GM20000 (cell line): ENCODE measurements at places on chromosomes 2 and 18.

- DNase-seq: no peak
Measured at GRCh38 chr18:37741032-37741623, 175.5 kb upstream of the CELF4 start.

GRCh38 chr2:96318723-96319122 is 6.4 kb upstream of the ITPRIPL1 start:
- no peak for DNase-seq

GRCh38 chr2:191226196-191226595 is 19.0 kb upstream of the MYO1B start:
- DNase-seq: no peak

DNA sequence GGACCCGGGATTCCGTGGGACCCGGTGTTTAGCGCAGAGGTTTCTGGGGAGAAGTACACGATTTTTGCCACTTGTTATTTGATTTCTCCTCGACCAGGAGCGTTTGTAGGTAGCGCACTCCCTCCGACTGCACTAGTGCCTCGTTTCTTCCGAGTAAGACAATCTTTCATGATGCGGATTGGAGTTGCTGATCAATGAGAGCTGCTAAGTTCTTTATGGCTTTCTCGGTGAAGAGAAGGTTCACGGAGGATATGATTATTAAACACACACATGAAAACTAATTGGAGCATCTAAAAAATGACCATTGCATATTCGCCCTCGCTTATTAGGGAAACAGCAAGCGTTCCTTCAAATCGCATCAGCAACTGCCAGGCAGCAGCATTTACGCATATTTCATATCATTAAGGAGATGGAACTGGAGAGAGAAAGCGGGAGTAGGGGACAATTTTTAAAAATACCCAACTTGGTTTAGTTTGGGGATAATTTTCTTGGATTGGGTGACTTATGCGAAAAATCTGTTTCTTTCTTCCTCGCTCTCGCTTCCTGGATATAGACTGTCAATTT is 616 bp downstream of the EML6 start:
- DNase-seq: peak; percentile 45

GRCh38 chr2:108330979-108331378 is 42.3 kb downstream of the SULT1C2 start:
- no peak for DNase-seq

DNA sequence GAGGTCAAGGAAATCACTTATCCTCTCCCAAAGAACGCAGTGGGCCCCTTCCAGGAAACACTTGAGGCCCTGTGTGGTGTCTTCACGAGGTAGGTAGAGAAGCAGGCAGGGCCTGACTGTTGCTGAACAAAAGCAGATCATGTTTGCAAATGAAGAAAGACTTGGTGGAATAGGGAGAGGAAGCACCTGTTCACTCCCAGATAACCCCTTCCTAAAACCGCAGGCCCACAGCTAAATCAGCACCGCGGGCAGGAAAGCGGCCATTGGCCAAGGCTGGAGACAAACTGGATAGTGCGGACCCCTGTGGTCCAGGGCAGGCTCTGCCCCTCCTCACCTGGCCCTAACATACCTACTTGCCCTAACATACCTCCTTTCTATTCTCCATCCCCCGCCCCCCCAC is 64.9 kb upstream of the KLHL29 start:
- no peak for DNase-seq

DNA sequence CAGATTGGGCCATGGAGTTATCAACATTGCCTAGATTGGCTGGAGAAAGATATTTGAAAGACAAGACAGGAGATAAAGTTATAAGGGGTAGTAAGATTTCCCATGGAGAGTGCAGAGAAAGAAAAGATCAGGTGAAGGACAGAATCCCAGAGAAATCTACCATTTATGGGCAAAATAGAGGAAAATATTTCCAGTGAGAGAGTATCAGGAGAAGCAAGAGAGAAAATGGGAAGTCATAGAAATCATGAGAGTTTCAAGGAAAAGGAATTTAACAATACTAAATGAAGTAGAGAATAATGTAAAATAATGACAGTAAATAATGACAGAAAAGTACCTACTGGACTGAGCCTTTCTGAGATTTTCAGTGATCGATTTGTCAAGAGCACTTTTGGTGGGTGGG is 447.6 kb upstream of the CHST9 start:
- DNase-seq: no peak

DNA sequence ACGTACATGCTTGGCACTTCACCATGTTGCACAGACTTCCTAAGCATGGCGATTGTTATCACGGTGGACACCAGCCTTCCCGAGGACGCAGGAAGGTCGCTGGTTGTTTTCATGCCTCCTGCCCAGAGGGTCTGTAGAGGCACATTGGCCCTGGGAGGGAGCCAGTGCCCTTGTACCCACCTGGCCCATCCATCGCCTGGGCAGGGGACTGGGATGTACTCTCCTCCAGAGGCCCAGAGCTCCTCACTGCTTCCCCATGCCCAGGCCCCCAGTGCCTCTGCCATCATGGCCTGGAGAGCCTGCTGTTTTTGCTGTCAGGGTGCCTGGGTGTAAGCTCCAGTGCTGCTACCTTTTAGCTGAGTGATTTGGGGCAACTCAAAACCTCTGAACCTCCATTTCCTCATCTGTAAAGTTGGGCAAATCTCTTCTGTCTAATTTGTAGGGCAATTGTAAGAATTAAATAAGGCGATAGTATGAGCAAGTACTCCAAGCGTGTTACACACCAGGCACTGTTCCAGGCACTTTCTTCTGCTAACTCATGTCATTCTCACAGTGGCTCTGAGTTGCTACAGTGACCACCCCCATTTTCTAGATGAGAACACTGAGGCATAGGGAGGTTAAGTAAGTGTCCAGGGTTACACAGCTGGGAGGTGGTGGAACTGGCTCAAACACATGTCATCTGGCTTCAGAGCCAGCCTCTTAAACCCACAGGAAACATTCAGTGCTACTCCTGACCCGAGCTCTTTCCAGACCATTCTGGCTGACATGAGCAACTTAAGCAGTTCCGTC is 45.3 kb downstream of the GREB1 start:
- DNase-seq: no peak

GRCh38 chr18:10002280-10002679 is 88.5 kb downstream of the VAPA start:
- no peak for DNase-seq

GRCh38 chr18:59143441-59143840 is 3.8 kb downstream of the SEC11C start:
- peak; percentile 55 for DNase-seq

DNA sequence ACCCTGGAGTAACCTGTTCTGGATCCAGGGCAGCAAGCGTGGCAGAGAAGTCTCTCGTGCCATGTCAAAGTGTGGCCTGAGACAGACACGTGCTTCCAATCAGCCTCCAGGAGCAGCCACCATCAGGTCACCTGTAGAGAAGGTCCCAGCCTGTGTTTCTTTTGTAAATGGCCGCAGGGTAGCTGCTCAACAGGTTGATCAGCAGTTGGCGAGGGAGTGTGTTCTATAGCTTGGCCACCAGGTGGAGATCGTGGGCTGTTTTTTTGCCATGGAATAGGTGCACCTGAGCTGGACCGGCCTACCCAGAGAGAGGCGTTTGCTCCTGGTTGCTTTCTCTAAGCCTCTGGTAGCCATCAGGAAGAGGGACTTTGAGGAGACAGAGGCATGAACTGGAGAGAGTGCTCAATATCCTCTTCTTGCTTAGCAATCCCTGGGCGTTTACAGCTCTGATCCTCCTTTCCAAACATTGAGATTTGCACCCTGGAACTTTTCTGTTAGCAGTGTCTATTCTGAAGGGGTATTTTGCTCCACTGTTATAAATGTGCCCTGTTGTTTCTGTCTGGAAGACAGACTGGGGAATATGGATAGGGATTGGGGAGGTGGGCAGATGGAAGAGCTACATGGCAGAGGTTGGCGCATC is 34.2 kb upstream of the EN1 start:
- DNase-seq: peak; percentile 67

- DNase-seq: no peak
Measured at GRCh38 chr18:75324686-75325257, 102.7 kb downstream of the SMIM21 start.

GRCh38 chr2:72828840-72829507 is 3.1 kb upstream of the EXOC6B start:
- DNase-seq: no peak

DNA sequence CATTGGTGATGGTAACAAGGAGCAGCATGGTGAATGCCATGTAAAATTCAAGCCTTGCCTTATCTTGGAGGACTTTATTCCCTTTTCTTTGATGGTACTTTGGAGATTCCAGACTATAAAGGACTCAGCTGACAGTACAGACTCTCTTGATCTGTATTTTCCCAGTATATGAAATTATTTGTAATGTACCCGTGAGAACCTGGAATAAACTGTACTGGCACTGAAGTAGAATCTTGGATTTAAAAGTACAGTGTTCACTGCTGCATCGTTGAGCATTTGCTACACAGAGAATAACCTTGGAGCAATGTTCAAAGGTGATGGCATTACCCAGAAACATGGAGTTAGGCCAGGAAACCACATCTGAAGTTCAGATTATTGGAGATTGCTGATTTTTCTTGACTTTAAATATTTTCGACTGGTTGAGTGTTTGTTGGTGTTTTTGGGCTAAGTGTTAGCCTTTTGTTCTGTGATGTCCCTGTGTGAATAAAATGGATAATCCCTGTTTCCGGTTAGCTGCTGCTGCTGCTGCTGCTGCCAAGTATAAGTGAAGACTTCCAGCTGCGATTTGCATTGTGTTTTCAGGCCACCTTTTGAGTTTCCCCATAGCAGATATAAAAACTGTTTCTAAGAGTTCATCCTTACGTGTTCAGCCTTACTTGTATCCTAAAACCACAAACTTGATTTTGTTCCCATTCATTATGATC is 122.0 kb downstream of the SPTBN1 start:
- DNase-seq: no peak

DNA sequence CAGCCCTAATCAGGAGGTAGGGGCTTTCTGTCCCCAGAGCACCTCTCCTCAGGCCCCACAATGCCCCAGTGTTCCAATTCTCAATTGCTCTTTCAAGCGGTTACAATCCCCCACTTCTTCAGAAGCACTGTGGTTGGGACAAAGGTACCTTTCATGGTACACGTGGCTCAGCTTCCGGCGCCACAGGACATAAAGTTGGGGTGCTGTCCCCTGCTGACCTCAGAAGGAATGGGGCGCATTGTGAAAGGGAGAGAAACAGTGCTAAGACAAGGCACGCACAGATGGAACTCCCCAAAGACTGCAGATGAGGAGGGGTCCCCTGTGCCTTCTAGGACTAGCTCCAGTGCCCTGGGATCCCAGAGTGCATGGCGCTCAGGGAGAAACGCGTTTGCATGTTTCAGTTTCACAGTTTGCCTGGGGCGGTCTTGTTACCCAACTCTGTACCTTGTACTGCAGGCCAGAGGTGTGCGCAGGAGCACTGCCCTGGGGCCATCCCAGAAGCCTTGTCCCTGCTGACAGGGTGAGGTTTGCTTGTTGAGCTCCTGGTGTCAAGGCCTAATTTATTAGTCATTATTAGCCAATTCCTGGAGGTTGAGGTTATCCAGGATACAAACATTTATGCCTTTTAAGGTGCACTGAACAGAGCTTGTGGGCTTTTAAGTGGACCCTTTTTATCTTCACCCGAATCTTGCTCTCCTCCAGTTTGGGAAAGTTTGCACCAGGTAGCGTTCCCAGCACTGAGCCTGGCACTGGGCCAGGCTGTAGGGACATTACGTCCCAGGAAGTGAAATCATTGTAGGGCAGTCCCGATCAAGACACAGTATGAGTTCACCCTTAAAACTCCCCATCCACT is 7.6 kb downstream of the CNDP1 start:
- DNase-seq: no peak

DNA sequence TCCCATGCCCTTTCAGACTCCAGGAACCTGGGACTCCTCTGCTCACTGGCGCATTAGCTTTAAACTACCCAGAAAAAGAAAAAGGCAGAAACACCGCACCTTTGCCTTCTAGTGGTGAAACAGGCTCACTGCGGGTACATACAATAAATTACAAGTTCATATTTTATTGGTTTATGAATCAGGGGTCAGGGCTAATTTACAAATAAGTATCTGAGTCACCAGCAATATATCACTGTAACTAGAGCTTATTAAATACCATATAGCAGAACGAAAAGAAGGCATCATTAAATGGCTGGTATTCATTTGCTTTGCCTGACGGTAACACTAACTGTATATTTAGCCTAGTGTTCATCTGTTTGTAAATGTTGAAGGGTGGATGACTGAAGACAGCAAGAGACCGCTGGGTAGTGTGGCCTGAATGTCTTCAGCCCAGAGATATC is 26.9 kb upstream of the DTNB start:
- DNase-seq: peak; percentile 56

DNA sequence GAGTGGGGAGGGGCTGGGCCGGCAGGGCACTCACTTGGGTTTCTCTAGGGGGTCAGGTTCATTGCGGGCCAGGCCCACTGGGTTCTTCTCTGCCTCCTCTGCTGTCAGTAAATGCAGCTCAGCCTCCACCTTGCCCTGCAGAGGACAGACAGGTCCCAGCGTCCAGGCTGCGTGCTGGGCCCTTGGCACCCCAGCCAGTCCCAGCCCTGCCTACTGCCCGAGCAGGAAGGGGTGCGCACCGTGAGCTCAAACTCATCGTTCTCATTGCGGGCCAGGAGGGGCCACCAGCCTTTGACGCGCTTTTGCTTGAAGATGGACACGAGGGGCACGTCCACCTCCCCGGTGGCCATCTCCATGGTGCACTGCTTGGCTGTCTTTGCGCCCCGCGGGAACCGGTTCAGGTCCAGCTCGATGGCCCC is 17.3 kb downstream of the OTOF start:
- no peak for DNase-seq

GRCh38 chr2:134143568-134143967 is 110.3 kb upstream of the MGAT5 start:
- no peak for DNase-seq

DNA sequence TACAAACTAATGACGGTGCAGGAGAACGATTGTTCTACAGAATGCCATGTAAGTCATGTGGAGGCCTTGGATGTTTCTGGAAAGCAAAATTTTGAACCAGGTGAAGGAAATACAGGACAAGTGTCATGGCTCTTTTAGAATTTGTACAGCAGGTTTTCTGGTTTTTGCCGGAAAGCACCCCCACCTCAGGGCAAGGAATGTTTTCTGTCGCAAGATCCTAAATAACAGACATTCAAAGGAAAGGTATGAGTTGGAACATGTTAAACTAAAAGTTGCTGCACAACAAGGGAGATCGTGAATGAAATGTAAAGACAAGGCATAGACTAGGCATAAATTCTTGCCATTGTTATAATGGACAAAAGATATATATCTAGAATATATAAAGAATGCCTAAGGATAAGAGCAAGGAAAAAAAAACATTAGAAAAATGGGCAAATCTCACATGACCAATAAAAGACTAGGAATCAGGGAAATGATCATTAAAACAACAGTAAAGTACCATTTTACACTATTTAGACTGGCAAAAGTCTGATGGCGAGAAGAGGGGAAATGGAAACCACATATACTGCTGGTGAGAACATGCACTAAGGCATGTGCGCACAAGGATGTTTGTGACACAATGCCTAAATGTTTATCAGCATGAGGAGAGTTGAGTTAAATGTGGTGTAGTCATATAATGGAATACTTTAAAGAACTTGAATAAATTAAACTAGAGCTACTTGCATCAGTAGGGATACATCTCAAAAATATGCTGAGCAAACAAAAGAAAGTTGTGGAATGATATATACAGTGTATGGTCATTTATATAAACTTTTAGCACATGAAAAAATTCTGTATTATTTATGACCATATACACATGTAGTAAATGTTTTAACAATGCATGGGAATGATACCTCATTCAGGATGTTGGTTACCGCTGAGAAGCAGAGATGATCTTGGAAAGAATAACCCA is 127.0 kb downstream of the EML6 start:
- no peak for DNase-seq

- no peak for DNase-seq
Measured at GRCh38 chr2:40653829-40654228, 201.9 kb upstream of the SLC8A1 start.
